ENCODE measurements at places on chromosomes 3 and 15. TPM values are rescaled to one million over a fixed set of nuclear protein-coding genes. Genes with fewer than 3 reads are reported as not detected.

Gene DUOXA2
- total RNA-seq = not detected

Gene CD200
- 27.8 TPM for total RNA-seq

Gene ROPN1
- not detected for total RNA-seq

Gene CNTN3
- total RNA-seq = not detected

Gene GOLGA8T
- total RNA-seq = not detected

Gene FRMD5
- total RNA-seq = 0.64 TPM

Gene GJD2
- not detected for total RNA-seq

Gene PRSS50
- not detected for total RNA-seq

Gene SHC4
- 0.15 TPM for total RNA-seq

Gene UBE2E1
- 167 TPM for total RNA-seq

Gene RBPMS2
- 0.66 TPM for total RNA-seq

Gene TICRR
- 21.5 TPM for total RNA-seq

Gene C2CD4B
- not detected for total RNA-seq

Gene SLC30A4
- total RNA-seq = 0.26 TPM

Gene LHFPL4
- total RNA-seq = not detected

Gene MBNL1
- total RNA-seq = 247 TPM

Gene CACNA2D2
- 0.11 TPM for total RNA-seq

All from GM12878 (cell line).